ENCODE measurements at places on chromosomes 1 and 21.

- no peak for DNase-seq
These were observed 555.0 kb upstream of the ADGRL4 start for GRCh38 chr1:79561521-79561978.

- no peak for DNase-seq
These were observed 46.1 kb downstream of the ADAMTS1 start for GRCh38 chr21:26798856-26799751.

DNA sequence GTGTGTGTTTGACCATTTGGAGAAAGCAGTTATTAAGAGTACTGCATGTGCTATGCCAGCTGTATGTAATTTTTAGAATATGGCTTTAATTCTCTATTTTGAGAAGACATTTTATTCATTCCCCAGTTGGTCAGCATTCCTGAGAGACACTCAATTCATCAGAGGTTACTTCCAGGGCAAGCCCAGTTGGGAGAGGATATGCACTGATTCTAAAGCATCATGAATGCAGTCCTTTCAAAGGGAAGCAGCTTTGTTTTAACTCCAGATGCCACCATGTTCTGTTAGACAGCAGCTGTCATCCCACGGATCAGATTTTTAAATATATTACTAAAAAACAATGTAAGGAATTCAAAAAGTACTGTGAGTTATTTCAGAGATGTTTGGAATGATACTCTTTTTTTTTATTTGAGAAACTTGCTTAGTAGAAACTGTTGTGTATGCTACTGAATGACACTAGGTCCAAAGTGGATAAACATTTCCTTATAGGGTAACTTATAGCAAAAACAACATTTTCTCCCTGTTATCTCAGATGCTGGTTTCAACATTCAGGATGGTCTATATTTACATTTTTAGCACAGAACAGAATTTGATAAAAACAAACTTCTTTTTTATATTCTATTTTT is 149.5 kb upstream of the B3GALT2 start:
- DNase-seq = no peak

DNA sequence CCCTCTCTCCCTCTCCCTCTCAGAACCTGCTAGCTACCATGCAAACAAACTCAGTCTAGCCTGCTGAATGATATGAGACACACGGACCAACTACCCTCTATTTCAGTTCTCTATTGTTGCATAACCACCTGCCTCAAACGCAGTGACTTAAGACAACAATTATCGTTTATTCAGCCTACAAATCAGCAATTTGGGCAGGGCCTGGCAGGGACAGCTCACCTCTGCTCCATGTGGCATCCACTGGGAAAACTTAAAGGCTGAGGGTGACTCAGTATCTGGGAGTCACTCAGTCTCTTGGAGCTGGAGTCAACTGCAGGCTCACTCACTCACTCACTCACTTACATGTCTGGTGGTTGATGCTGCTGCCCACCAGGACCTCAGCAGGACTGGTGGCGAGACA is 121.3 kb downstream of the SEC16B start:
- DNase-seq = no peak

GRCh38 chr1:185487026-185487425 is 170.0 kb upstream of the IVNS1ABP start:
- no peak for DNase-seq

GRCh38 chr21:42665484-42665883 is 12.1 kb downstream of the PDE9A start:
- no peak for DNase-seq

GRCh38 chr1:2854611-2855010 is 53.1 kb upstream of the TTC34 start:
- DNase-seq = no peak

DNA sequence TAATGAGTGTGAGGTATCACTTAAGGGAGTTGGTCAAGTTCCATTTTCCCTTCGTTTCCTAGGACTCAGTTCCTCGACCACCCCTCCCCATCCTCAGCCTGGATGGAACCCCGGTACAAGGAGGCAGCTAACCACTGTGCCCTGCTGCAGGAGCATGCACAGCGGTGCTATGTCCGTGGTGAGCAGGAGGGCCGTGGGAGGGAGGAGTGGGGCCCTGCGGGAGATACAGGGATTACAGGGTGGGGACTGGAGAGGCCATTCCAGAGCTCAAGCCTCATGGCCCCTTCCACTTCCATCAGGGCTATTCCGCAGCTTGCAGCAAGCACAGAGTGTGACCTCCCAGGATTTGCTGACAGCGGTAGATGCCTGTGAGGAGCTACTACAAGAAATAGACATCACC is 25.8 kb downstream of the HYI start:
- no peak for DNase-seq

- DNase-seq = no peak
These were observed 375.3 kb upstream of the C1orf87 start for GRCh38 chr1:60448850-60449249.

- DNase-seq = no peak
These were observed 95.5 kb upstream of the MARK1 start for GRCh38 chr1:220432408-220432807.

DNA sequence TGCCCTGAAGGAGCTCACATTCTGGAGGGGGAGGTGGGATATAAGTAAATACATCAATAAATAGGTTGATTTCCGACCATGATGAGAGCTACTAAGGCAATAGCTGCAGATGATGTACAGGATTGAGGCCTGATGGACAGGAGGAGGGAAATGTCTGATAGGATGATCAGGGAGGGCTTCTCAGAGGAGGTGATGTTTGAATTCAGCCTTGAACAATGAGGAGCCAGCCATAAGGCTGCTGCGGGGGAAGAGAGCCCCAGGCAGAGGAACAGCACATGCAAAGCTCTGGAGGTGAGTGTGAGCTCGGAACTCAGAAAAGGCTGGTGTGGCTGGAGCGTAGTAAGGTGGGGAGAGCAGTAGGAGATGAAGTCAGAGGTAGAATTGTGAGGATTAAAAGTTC is 411.7 kb downstream of the PTPRU start:
- DNase-seq = no peak

DNA sequence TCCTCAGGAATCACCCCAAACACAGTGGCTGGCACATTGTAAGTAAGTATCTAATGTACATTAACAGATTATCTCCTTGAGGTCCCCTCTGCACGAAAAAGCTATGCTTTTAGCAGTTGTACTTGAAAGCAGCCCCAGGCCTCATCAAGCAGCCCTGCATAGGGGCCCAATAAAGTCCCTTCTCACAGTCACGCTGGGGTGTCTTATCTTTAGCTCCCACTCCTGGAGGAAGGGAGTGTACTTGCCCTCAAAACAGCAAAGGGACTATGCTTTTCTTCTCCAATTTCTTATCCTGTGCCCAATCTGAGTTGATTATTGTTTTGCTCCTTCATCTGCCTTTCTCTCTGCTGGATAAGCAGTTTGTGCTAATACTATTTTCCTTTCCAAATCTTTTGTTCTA is 168.8 kb upstream of the PLXNA2 start:
- DNase-seq = no peak

All from effector memory CD4-positive, alpha-beta T cell (primary cell).